ENCODE measurements at places on chromosomes 12 and 14.

- no peak for DNase-seq
Measured at GRCh38 chr12:68945255-68945654, 12.3 kb upstream of the CPM start.

DNA sequence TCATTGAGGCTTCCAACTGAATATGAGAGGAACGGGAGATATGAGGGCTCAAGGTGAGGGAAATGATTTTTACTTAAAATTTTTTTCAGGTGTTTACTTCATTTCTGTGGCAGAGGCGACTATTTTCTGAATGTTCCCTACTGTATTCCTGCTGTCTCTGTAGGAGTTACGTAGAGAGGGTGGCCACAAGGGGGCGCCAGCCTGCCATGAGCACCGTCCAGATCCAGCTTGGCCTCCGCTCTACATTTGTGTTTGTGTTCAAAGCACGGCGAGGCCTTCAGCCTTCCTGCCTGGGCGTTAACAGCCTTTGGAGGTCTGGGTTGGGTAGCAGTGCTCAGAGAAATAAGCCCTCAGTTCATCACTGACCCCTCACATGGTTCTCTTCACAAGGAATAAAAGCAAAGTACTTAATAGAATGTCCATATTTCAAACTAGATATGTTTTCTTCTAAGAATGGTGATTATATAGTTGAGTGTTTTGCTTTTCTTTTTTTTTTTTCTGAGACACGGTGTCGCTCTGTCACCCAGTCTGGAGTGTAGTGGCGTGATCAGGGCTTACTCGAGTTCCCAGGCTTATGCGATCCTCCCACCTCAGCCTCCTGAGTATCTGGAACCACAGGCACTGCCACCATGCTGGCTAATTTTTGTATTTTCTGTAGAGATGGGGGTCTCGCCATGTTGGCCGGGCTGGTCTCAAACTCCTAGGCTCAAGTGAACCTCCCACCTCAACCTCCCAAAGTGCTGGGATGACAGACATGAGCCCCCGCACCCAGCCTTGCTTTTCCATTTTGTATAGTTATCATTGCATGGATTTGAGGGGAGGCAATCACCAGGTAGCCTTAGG lies 22.3 kb downstream of the CKB start:
- DNase-seq, result peak; percentile 80

- no peak for DNase-seq
Measured at GRCh38 chr12:77163074-77164038, 98.0 kb upstream of the E2F7 start.

DNA sequence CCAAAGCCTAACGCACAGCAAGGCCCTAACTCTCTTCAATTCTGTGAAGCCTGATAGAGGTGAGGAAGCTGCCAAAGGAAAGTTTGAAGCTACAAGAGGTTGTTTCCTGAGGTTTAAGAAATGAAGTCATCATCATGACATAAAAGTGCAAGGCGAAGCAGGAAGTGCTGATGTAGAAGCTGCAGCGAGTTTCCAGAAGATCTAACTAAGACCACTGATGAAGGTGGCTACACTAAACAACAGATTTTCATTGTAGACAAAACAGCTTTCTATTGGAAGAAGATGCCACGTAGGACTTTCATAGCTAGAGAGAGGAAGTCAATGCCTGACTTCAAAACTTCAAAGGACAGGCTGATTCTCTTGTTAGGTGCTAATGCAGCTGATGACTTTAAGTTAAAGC lies 385.6 kb upstream of the OR4E1 start:
- no peak for DNase-seq

GRCh38 chr14:102333390-102333789 lies 13.8 kb downstream of the ZNF839 start:
- no peak for DNase-seq

DNA sequence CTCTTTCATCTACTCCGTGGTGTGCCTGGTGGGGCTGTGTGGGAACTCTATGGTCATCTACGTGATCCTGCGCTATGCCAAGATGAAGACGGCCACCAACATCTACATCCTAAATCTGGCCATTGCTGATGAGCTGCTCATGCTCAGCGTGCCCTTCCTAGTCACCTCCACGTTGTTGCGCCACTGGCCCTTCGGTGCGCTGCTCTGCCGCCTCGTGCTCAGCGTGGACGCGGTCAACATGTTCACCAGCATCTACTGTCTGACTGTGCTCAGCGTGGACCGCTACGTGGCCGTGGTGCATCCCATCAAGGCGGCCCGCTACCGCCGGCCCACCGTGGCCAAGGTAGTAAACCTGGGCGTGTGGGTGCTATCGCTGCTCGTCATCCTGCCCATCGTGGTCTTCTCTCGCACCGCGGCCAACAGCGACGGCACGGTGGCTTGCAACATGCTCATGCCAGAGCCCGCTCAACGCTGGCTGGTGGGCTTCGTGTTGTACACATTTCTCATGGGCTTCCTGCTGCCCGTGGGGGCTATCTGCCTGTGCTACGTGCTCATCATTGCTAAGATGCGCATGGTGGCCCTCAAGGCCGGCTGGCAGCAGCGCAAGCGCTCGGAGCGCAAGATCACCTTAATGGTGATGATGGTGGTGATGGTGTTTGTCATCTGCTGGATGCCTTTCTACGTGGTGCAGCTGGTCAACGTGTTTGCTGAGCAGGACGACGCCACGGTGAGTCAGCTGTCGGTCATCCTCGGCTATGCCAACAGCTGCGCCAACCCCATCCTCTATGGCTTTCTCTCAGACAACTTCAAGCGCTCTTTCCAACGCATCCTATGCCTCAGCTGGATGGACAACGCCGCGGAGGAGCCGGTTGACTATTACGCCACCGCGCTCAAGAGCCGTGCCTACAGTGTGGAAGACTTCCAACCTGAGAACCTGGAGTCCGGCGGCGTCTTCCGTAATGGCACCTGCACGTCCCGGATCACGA lies 2.2 kb downstream of the SSTR1 start:
- DNase-seq, result no peak

GRCh38 chr14:35533357-35534207 lies at the start of gene INSM2:
TSS of gene INSM2 (plus strand) at chr14:35534164. CDS start at chr14:35534253, 89 bp downstream.
- peak; percentile 57 for DNase-seq

- peak; percentile 71 for DNase-seq
Measured at GRCh38 chr12:4164559-4165558, 108.7 kb upstream of the CCND2 start.

- DNase-seq, result peak; percentile 41
Measured at GRCh38 chr12:113422030-113422885, at the start of gene SDSL. TSS of gene SDSL (plus strand) at chr12:113422380. CDS start at chr12:113427983, 5,603 bp downstream.

- DNase-seq, result no peak
Measured at GRCh38 chr14:95891742-95892141, 15.1 kb downstream of the TUNAR start.

DNA sequence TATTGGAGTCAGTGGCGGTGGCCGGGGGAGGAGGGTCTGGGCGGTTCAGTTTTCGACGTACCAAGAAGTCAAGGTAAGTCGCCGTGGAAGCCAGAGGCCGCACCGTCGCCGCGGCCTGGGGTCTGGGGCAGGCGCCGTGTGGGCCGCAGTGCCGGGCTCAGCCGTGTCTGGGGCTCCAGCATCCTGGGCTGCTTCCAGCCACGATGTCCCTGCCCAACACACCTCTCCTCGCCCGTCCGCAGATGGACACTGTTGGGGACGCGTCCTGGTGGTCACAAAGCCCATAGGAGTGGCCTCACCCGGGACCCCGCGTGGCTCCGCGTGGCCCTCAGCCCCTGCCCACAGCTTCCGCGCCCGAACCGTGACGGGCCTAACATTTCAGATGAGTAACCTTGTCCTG lies 59.1 kb downstream of the FBRSL1 start:
- DNase-seq, result no peak

DNA sequence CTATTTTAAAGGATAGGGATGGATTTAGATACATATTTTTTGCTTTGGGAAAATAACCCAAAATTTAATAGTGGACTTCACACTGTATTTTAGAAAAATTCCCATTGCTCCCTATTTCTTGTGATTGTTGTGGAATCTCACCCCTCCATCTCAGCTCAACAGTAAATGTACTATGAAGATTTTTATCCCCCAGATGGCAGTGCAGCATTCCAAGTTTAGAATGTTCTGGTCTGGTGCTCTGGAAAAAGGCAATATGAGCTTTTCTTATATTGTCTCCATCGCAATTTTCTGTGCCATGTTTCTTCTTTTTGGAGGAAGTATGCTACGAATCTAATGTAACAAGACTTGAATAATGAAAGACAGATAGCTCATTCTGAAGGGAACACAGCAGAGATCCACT lies 471.7 kb upstream of the SYT1 start:
- DNase-seq, result no peak

- DNase-seq, result no peak
Measured at GRCh38 chr14:21866479-21866878, 192.9 kb upstream of the OR4E1 start.

GRCh38 chr14:77864085-77864484 lies 64.2 kb downstream of the ADCK1 start:
- no peak for DNase-seq

GRCh38 chr12:82803201-82803600 lies 116.5 kb downstream of the TMTC2 start:
- DNase-seq, result no peak

DNA sequence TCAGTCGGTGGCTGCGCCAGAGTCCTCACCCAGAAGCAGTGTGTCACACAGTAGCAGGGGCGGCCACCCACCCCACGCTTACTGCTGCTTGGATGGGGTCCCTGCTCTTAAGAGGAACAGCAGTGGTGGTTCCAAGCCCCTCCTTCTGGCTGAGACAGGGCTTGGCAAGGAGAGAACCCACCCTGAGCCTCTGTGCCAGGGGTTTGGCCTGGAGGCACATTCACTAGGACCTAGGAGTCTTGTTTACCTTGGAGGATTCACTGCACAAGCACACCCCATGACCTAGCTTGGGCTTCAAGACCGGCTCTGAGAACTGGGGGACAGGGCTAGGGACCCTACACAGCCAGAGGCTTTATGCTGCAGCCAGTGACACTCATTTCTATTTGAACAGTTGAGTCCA lies 78.6 kb downstream of the NT5DC3 start:
- DNase-seq, result no peak

DNA sequence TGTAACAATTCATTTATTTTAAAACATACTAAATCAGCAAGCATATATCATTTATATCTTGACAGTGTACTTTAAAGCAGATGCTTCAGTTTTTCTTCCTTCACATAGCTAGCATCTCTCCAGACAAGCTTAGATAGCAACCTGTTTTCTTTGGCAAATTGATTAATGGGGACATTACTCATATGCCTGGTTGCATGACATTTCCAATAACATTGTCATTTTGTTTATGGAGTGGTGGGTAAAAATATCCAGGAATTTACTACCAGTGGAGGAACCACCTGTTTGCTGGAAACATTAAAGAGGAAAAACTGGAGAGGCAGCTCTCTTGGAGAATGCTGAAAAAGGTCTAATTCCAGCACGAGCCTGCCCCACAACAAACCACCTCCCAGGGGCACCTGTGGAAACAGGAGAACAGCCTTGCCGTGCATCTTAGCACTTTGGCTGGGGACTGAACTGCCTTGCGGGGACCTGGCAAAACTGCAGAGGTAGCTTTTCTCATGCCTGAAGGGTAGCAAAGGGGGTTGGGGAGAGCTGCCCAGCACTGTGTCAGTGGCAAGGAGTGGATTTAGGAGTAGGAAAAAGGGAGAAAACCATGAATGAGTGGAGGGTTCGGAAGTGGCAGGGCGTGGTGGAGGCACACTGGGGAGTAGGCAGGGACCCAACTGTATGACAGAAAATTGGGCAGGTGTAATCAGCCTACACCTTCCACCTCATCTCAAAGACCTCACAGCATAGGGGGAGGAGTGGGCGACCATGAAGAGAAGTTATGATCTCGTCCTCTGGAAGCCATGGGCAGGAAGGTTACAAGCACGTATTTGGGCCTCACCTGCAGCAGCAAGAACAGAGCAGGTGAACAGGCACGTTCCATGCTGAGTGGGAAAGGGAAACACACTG lies 11.7 kb upstream of the CREBL2 start:
- no peak for DNase-seq

GRCh38 chr12:10652192-10652591 lies 21.7 kb downstream of the STYK1 start:
- no peak for DNase-seq

GRCh38 chr14:99718811-99719192 lies 34.7 kb downstream of the CYP46A1 start:
- no peak for DNase-seq

DNA sequence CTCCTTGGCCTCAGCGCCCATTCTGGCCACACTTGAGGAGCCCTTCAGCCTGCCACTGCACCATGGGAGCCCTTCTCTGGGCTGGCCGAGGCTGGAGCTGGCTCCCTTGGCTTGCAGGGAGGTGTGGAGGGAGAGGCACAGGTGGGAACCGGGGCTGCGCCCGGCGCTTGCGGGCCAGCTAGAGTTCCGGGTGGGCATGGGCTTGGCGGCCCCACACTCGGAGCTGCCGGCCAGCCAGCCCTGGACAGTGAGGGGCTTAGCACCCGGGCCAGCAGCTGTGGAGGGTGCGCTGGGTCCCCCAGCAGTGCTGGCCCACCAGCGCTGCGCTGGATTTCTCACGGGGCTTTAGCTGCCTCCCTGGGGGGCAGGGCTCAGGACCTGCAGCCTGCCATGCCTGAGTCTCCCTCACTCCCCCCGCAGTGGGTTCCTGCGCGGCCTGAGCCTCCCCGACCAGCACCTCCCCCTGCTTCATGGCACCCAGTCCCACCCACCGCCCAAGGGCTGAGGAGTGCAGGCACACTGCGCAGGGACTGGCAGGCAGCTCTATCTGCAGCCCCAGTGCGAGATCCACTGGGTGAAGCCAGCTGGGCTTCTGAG lies 28.0 kb downstream of the TMEM117 start:
- DNase-seq, result no peak

GRCh38 chr12:442235-442884 lies 17.4 kb upstream of the B4GALNT3 start:
- peak; percentile 41 for DNase-seq

GRCh38 chr14:101500061-101500460 lies 61.2 kb upstream of the DIO3 start:
- no peak for DNase-seq

DNA sequence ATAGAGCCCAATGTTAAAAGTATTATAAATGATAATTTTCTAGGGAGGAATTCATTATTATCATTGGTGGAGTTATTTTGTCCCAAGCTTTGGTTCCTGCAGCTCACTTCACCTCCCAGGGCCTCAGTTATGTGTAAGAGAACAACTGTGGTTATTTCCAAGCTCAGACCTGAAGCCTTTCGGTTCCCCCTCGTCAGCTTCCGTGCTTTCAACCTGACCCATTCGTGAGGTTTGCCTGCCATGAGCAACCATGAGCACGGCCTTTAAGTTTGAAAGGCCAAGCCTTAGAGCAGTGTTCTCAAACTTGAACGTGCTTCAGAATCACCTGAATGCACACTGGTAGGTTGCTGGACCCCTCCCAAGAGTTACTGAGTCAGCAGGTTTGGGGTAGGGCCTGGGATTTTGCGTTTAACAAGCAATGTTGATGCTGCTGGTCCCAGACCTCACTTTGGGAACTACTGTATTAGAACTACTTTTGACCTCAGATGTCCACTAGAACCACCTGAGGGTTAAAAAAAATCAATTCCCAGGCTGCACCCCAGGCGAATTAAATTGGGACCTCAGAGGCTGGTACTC lies 133.0 kb upstream of the PRMT8 start:
- DNase-seq, result no peak

- peak; percentile 54 for DNase-seq
Measured at GRCh38 chr14:77139540-77140358, 1.8 kb downstream of the ZDHHC22 start.

DNA sequence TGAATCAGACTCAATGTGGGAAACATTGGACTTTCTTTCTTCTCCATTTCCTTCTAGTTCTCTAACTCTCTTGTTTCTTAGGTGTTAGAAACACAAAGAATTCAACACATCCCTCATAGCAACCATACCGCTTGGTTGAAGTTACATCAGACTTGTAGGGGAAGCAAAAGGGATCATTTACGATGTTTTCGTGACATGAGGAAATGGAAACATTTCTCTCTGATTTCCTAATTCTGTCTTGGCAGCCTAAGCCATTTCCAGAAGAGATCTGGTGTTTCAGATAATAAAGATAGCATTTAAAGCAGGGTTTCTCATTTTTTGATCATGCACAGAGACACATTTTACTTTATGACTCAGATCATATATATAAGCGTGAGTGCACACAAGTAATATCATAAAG lies 202.0 kb downstream of the TMEM132C start:
- no peak for DNase-seq

Measured in activated CD4-positive, alpha-beta memory T cell treated with anti-CD3 and anti-CD28 coated beads, Interleukin-2, amount 10 ng/mL, durations not matched to agents 7 days and 5 days (primary cell).